ENCODE measurements at places on chromosomes 7 and 10.

GRCh38 chr10:132493246-132493755 is 44.3 kb upstream of the INPP5A start:
- peak; percentile 21 for DNase-seq

DNA sequence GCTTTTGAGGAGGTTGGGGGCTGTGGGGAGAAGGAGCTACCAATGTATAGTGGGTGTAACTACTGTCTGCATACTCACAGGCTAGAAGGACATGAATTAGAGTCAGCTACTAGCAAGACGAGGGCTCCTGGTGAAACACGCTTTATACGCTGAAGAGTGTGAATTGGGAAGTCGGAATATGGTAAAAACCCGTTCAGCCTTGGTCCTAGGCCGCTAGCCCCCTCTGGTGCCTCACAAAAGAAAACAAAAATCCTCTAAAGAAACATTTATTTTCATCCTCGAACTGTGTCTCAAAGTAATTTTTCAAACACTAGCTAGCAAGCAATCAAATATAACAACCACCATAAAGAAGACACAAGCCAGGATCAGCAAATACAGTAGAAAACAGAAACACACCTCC is 338.1 kb upstream of the SEMA3C start:
- no peak for DNase-seq

DNA sequence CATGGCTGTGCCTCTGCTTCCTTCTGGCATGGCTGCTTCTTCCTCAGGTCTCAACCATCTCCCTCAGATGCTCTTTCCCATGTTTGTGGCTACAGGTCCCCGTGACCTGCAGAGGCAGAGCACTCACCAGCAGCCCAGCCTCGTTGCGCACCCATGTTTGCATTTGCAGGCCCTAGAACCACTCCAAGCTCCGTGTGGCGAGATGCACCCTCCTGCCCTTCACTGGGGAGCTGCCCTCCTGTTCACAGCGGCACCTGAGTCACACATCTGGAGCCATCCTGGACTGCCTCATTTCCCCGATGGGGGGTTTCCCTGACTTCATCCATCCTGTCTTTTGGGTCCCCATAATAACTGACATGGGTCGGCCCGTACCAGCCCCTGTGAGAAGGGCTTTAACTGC is 35.9 kb downstream of the EGFR start:
- peak; percentile 38 for DNase-seq

- no peak for DNase-seq
These were observed 42.9 kb upstream of the HMX3 start for GRCh38 chr10:123092635-123093414.

- DNase-seq, result no peak
These were observed 61.8 kb downstream of the TACC2 start for GRCh38 chr10:122050811-122051210.

- DNase-seq, result no peak
These were observed 159.3 kb downstream of the SH3PXD2A start for GRCh38 chr10:103696094-103696410.
